ENCODE measurements at places on chromosomes 12 and 14.

DNA sequence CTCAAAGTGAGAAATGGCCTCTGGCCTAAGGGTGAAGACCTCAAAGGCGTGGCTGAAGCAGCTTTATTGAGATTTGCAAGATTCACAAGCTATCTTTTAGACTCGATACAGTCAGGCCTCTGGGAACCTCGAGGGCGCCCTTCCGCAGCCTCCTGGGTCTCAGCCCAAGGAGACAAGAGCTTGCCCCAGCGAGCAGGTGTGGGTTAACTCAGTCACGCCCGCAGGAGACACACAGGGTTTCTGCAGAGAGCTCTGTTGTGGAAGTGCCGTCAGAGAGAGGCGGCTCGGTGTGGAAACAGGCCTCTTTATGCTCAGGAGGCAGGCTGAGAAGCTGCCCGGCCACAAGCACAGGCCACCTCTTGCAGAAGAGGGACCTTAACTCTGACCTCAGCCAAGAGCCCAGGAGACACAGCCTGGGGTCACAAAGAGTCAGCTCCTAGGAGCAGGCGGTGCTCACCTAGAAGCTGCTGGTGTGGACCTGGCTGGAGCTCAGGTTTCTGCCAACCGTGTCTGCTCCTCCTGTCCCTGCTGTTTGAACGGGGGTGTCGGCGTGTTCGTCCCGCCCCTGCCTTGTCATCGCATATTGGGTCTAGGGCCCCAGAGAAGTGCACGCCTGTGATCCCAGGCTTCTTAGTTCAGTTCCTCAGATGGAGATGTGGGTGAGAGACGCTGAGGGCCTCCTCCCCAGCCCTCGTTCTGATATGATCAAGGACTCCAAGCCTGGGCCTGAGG, 42.1 kb upstream of the FBRSL1 start:
- peak; percentile 23 for DNase-seq

GRCh38 chr12:76259106-76259505, 89.1 kb downstream of the BBS10 start:
- no peak for DNase-seq

GRCh38 chr12:105492591-105493545, 162.4 kb downstream of the C12orf75 start:
- no peak for DNase-seq

- DNase-seq: no peak
These were observed 531.7 kb upstream of the FLRT2 start for GRCh38 chr14:84998216-84998615.

- no peak for DNase-seq
These were observed 269.7 kb downstream of the KSR2 start for GRCh38 chr12:117699118-117699517.

- peak; percentile 66 for DNase-seq
These were observed 16.7 kb downstream of the OR9K2 start for GRCh38 chr12:55142669-55143565.

- no peak for DNase-seq
These were observed 121.1 kb upstream of the SYT10 start for GRCh38 chr12:33560653-33561208.

DNA sequence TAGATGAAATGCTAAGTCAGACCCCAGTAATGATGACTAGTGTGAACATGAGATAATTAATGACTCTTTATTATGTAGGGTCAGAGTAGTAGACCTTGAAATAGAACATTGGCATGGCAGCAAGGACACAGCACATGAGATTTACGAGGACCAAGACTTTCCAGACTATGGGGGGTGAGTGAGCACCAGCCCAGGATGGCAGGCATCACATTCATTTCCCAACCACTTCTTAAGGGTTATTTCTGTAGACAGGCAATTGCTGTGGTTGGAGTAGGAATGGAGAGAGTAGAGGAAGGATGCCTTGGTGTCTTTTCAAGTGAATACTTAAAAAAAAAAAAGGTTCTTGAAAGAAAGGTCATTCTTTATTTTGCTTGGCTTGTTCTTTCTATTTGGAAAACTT, 189.4 kb upstream of the DYRK2 start:
- DNase-seq: no peak

Measured in activated CD4-positive, alpha-beta T cell treated with anti-CD3 and anti-CD28 coated beads for 36 hours (primary cell).